ENCODE measurements at places on chromosomes 7 and 10.

- no peak for DNase-seq
Measured at GRCh38 chr10:10498781-10499180, 518.9 kb upstream of the CELF2 start.

DNA sequence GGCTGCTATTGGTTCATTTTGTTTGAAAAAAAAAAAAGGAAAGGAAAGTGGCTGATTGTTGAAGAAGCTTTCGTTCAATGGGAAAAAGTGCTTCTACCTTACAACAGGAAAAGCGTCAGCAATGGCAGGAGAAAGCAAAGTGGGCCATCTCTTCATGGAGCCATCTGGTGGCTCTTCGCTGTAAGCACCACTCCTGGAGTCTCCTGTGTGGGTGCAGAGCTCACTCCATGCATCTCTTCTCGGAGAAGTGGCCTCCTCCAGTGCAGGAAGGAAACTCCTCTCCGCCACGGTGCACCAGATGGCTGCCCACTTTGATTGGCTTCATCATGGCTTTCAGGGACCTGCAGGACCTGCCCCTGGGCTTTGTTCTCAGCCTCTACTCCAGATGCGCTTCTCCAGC is 250.9 kb downstream of the PTEN start:
- no peak for DNase-seq

DNA sequence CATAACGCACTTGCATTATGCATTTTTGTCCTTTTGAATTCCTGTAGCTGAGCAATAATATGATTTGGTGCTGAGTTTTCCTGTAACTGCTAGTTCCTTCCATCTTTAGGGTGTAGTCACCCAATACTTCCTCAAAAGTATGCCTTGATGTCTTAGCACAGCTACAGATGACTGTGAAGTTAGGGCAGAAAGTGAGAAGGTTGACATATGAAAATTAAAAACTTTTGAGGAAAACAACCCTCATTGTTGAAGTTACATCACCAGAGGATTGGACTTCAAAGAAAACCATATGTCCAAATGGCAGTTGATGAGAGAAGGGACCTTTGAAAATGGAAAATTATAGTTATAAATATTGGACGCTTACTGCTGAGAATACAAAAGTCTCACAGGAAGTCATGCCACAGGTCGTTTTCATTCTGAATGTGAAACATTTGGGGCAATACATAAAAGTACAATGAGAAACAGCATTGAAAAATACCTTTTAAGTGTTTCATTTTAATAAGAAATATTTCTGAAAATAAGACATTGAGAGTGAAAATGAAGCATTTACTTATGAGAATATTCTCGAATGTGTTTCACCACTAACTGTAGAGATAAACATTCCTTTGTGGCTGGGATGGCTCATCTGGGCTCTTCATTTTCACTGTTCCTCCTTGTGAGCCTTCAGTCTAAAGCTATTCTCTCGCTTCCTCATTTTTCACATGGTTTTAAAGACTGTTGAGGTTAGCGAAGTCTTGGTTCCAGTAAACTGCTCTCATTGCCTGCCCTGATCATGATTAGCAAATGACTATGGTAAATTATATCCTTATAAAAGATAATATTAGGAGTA is 61.4 kb upstream of the NME8 start:
- DNase-seq = no peak

GRCh38 chr10:72712136-72712535 is 20.2 kb downstream of the MCU start:
- DNase-seq = no peak

GRCh38 chr7:140983802-140984201 is 30.9 kb downstream of the MRPS33 start:
- no peak for DNase-seq
